Activated CD4-positive, alpha-beta T cell treated with anti-CD3 and anti-CD28 coated beads, Interleukin-2, amount 50 U/mL, for 24 hours (primary cell): ENCODE measurements at places on chromosomes 4 and X.
A peak's percentile ranks its signal among the peaks of the same experiment; 100 is the strongest.

GRCh38 chr4:11151500-11151899 lies 277.2 kb downstream of the HS3ST1 start:
- no peak for DNase-seq

- DNase-seq = no peak
Observed at GRCh38 chrX:135421932-135422809, at the start of gene SMIM10L2A. Gene SMIM10L2A, plus strand, starts transcription at chrX:135421944. Its CDS starts 188 bp downstream, at chrX:135422132.

DNA sequence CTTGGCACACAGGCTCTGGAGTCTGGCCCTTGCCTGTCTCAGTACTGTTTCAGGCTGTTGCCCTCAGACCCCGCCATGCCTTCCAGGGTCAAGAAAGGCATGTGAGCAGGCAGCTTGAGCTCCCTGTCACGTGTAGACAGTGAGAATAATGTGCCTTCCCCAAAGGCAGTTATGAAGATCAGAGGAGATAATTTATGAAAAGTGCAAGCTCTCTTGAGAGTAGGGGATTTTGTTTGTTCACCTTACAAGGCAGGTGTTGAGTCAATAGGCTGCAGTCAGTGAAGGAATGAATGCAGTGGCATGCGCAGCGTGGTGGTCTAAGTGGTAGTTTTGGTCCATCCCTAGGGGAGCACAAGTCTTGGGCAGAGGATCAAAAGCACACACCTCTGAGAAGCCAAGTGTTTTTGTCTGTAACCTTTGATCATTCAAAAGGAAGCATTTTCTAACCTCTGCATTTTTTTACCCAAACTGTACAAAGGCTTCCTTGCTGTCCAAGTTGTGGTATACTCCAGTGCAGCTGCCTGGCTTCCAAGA lies 14.4 kb downstream of the HADH start:
- no peak for DNase-seq

GRCh38 chr4:2135083-2135482 lies 76.0 kb downstream of the NAT8L start:
- no peak for DNase-seq

- no peak for DNase-seq
Observed at GRCh38 chr4:73976716-73977115, 5.1 kb downstream of the PF4 start.

GRCh38 chr4:96248225-96248624 lies 408.3 kb downstream of the PDHA2 start:
- DNase-seq = no peak

- no peak for DNase-seq
Observed at GRCh38 chr4:82508806-82509428, 52.9 kb downstream of the TMEM150C start.

- no peak for DNase-seq
Observed at GRCh38 chrX:44043496-44043895, 70.3 kb upstream of the NDP start.

DNA sequence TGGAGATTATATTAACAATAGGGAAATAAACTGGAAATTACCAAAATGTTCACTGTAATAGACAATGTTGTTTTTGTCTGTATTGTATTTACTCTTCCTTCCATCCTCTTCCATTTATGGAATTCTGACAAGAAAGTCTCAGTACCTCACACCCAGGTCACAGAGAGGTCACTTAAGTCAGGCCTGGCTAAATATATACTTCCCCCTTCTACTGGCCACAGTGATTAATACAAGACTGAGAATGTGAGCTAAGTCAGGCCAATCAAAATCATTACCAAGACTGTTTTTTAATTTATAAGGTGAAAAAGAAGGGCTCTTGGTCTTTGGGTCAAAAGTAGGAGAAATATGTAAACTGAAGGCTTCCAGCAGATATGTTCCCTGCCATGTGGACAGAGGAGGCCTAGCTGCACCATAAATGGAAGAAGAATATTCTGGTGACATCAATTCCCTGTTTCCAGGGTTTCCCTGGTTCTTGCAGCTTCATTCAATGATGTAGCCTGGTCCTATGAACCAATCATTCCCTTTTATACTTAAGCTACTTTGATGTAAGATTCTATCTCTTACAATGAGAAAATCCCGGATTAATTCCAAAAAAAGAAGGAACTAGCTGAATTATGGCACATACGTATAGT lies 64.3 kb downstream of the LRBA start:
- DNase-seq = no peak

DNA sequence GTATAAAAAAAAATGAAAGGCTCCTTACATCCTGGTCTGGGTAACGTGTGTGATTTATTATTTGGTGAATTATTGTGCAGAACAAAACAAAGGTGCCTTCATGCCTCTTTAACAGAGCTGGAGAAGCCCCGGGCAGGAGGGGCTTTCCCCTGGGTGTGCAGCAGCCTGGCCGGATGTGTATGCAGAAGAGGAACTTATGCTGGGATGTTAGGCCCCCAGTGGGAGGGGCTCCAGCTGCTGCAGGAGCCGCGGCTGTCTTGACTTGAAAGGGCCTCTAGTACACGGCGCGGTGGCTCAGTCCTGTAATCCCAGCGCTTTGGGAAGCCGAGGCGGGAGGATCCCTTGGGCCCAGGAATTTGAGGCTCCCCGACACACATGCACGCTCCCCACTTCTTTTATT lies 16.0 kb downstream of the CCNQ start:
- DNase-seq = peak; percentile 16

GRCh38 chr4:183344523-183345255 lies 22.5 kb upstream of the CLDN24 start:
- no peak for DNase-seq

DNA sequence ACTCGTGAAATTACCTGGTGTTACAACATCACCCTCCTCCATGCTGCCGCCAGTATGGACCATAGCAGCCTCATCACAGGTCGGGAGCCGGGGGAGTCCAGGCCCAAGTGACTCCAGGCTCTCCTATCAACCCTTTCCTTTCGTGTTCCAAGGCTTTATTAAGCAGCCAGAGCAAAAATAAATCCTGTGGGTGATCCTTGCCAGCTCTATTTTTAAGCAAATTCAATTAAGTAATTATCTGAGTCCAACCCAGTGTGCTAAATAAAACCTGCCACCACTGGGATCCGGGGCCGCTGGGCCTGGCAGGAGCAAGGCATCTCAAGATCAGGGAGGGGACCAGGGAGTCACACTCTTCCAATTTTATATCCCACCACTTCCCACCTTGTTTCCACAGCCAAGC lies 80.7 kb upstream of the PRPS1 start:
- DNase-seq = no peak
